SHP77 treated with DMSO at 0.1 percent for 48 hours (cell line): ENCODE measurements at places on chromosomes 7 and 10.

- DNase-seq: no peak
These were observed 125.0 kb upstream of the AKR1E2 start for GRCh38 chr10:4701016-4701415.

DNA sequence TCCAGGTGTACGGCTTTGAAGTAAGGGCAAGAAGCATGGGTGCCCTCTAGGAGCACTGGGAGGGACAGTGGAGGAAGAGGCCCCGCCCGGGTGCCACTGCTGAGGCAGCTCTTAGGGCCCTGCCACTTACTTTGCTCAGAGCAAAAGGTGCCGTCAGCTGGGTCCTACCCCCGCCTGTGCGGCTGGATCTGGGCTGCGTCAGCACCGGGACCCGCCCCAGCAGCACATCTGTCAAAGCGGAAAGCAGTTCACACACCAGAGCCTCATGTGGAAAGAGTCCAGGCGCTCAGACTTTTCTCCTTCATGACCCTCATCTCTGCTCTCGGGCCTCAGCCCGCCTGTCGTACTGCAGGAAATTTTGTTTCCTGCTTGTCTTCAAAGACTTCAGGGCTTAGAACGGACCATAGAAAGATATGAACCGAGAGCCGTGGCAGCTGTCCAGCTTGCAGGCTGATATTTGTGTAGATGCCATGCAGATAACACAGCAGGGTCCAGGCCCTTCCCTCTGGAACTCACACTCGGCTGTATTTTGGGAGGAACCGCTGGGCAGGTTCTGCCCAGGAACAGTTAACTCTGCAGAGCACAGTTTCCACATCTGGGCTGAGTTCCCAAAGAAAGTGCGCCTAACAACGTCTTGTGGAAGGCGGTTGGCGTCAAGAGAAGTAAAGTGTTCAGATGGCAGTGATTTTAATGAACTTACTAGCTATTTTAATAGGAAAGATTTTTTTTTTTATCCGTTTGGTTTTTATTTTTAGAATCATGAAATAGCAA is 44.3 kb upstream of the PRKAR1B start:
- DNase-seq: no peak

DNA sequence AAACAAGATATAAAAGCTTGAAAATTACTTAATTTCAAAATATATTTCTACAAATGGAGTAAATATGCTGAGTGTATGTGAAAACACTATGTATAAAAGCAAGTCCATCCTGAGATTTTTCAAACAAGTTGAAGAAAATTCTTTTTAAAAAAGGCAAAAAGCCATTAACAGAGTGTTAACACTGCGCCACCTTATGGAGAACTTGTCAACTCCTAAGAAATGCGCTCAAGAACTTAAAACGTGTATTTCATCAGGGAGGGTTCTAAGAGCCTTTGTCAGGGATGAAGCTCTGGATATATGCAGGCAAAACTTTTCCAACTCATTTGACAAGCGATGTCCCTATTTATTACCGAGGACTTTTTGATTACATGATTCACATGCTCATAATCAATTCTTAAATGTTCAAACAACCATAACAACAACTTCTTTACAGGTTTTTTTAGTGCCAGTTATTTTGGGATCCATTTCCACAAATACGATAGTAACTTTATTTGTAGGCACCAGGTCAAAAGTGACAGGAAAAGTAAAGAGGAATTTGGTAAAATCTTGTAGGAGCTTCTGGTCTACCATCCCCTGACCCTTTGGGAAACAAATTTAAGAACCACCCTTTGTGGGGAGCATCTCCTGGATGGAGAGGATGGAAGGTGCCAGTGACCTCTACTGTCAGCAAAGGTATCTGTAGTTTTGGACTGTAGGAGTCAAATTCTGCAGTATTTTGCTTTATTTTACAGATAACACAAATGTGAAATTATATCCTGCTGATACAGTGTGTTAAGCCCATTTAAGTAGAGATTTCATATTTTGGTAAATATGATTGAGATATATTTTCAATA is 23.2 kb downstream of the CALCR start:
- DNase-seq: no peak

GRCh38 chr10:93516006-93516380 is 19.6 kb downstream of the CEP55 start:
- no peak for DNase-seq

DNA sequence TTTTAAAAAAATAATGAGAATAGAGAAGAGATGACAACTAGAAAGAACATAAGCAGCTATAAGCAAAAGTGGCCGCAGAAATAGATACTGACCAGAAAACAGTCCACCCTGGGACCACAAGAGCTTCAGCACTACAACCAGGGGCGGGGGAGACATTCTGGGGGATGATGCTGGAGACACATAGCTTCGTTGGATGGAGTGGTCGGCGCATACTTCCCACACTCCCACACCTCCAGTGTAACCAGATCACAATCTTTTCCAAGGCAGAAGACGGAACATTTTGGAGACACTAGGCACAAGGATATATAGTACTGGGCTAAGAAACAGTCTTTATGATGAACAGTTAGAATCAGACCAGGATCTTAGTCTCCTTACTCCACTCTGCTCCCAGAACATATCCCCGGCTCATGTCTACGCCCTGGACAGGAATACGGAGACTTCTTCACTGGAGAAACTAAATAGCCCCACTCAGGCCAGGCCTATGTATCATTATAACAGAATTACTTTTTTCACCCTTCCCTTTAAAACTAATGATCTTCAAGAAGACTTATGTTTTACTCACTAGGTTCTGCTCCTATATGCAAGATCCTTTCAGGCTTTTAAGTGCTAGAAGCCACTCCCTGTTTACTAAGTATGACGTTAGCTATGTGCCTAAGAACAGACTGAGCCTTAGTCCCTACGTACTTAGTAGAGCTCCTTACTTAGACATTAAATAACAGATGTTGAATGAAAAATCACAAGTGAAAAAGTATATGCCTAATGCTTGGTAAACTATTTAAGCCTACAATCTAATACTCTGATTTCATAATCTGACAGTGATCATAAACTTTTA is 169.6 kb downstream of the SRPK2 start:
- DNase-seq: no peak

GRCh38 chr7:98616381-98617050 is 569 bp upstream of the NPTX2 start:
- no peak for DNase-seq
